NCI-H460 (cell line): ENCODE measurements at places on chromosomes 7 and 10. TPM values are rescaled to one million over a fixed set of nuclear protein-coding genes. Genes with fewer than 3 reads are reported as not detected.

HMX3 gene
- total RNA-seq = 3.9 and 5.3 TPM in 2 replicates

AKR1B15 gene
- 1.4 and 2.0 TPM in 2 replicates for total RNA-seq

ZCCHC24 gene
- total RNA-seq = 3.2 and 3.7 TPM in 2 replicates

DRGX gene
- total RNA-seq = not detected in 2 replicates

PIP gene
- not detected in 2 replicates for total RNA-seq

PCDH15 gene
- 0.32 and 0.57 TPM in 2 replicates for total RNA-seq

IRF5 gene
- total RNA-seq = 6.5 and 9.3 TPM in 2 replicates

NPY4R gene
- not detected in 2 replicates for total RNA-seq

LRRC17 gene
- 0.30 TPM in 1 of 2 replicates, not detected in the other for total RNA-seq

CPED1 gene
- 14.8 and 17.0 TPM in 2 replicates for total RNA-seq

TSPAN15 gene
- total RNA-seq = 10.9 and 11.5 TPM in 2 replicates

PPP3CB gene
- total RNA-seq = 15.3 and 17.1 TPM in 2 replicates

MOSPD3 gene
- 7.2 and 7.3 TPM in 2 replicates for total RNA-seq

GPER1 gene
- 1.9 and 2.3 TPM in 2 replicates for total RNA-seq

FANK1 gene
- 0.20 and 0.63 TPM in 2 replicates for total RNA-seq
